ENCODE measurements at places on chromosomes 4 and X. TPM values are rescaled to one million over a fixed set of nuclear protein-coding genes. Genes with fewer than 3 reads are reported as not detected.

GRCh38 chrX:26032111-26032912 is 105.8 kb upstream of the MAGEB18 start:
- DNase-seq: no peak
- no peaks in the 10 kb centered on the region for H3K27me3 ChIP-seq
- no peak overlapping the region for H3K27ac ChIP-seq

Gene POU4F2
- not detected for total RNA-seq

Gene MED14
- total RNA-seq: 21.4 TPM

Gene ITIH6
- not detected for total RNA-seq

Gene PNMA5
- not detected for total RNA-seq

DNA sequence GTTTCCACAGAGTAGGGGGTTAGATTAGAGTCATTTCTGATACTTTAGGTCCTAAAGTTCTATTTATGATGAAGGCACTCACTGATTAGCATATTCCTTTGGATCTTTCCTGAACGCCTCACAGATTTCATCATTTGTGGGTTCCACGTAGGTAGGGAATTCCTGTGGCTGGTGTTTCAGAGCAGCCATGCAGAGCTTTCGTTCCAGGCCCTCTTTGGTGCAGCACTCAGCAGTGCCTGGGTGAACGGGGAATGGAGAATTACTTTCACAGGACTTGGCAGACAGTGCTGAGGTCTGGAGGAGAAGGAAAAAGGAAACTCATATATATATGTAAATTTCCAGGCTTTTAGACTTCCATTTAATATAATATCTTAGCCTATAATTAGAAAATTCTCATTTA is 18.5 kb downstream of the GC start:
- DNase-seq: no peak
- H3K4me3 ChIP-seq: no peak overlapping the region
- H3K27ac ChIP-seq: no peak overlapping the region
- H3K27me3 ChIP-seq: no peaks in the 10 kb centered on the region
- no peaks in the 10 kb centered on the region for H3K36me3 ChIP-seq
- H3K4me1 ChIP-seq: no peaks in the 10 kb centered on the region

- no peaks in the 10 kb centered on the region for H3K27me3 ChIP-seq
- H3K4me1 ChIP-seq: no peaks in the 10 kb centered on the region
- H3K27ac ChIP-seq: no peak overlapping the region
- H3K36me3 ChIP-seq: no peaks in the 10 kb centered on the region
- DNase-seq: no peak
- no peak overlapping the region for H3K4me3 ChIP-seq
Measured at GRCh38 chrX:57984620-57985019, 74.4 kb upstream of the ZXDA start.

DNA sequence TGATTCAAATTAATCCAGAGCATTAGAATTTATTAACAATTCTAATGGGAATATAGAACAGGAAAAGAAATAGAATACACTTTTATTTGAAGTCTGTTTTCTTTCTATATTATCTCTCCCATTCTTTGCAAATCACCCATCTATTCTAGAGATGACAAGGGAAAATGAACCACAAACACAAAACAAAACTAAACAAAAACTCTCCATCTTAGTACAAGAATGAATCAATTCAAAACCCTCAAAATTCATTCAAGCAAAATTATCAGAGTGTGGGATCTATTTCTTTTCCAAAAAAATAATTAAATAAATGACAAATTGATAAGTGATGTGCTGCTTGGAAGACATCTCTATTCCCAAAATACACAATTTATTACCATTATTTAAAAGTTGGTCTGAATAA is 400.1 kb upstream of the NWD2 start:
- H3K36me3 ChIP-seq: no peaks in the 10 kb centered on the region
- H3K27ac ChIP-seq: no peak overlapping the region
- no peaks in the 10 kb centered on the region for H3K4me1 ChIP-seq
- H3K4me3 ChIP-seq: no peak overlapping the region
- no peak for DNase-seq
- H3K27me3 ChIP-seq: no peaks in the 10 kb centered on the region

Gene MMRN1
- total RNA-seq: 8.2 TPM

Gene SSX2B
- not detected for total RNA-seq

- no peak for DNase-seq
- H3K36me3 ChIP-seq: no peaks in the 10 kb centered on the region
- no peak overlapping the region for H3K27ac ChIP-seq
- no peaks in the 10 kb centered on the region for H3K27me3 ChIP-seq
Measured at GRCh38 chrX:120664081-120664480, 34.2 kb upstream of the C1GALT1C1 start.

Gene GAGE12H
- total RNA-seq: not detected

- no peaks in the 10 kb centered on the region for H3K27me3 ChIP-seq
- H3K27ac ChIP-seq: no peak overlapping the region
- peaks cover 16% of the 10 kb centered on the region for H3K4me1 ChIP-seq
- no peak for DNase-seq
- no peak overlapping the region for H3K4me3 ChIP-seq
- H3K36me3 ChIP-seq: no peaks in the 10 kb centered on the region
Measured at GRCh38 chr4:3775005-3775404, 8.8 kb downstream of the ADRA2C start.

- no peak within 1 kb of the TSS for H3K4me3 ChIP-seq
- DNase-seq: peak; percentile 21
- no peak within 1 kb of the TSS for H3K27ac ChIP-seq
- no peaks in the 10 kb centered on the region for H3K36me3 ChIP-seq
- peaks cover 40% of the 10 kb centered on the region for H3K4me1 ChIP-seq
Measured at GRCh38 chr4:153788413-153789276, at the start of gene SFRP2. Gene SFRP2 (minus strand): TSS chr4:153789083. CDS start chr4:153788835, 248 bp downstream.

DNA sequence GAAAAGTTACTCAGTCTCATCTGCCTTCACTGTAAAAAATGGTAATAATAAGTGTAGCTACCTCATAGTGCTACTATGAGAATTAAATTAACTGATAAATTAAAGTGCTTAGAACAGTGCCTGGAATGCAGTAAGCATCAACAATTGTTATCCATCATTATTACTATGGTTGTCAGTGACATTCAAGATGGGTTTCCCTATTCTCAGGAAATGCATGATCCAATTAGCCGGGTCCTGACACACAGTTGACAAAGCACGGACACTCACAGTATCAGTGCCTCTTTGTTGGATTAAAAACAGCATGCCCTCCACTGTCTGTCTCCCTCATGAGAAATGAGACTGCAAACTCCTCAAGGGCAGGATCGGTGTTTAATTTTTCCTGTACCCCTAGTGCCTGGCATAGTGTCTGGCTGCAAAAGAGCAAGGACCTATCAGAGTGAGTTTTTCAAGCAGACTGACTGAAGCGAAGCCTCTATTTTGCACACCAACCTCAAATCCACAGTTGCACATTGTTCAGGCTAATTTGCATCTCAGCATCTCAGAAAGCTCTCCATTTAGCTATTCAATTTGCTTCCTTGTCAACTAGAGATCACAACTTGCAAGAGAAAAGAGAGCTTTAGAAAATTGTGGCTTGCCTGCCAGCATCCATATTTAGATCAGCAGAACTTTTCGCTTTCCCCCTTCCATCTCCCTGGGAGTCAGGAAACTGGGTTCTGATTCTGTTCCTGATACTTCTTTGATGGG is 122.9 kb downstream of the LDB2 start:
- H3K27ac ChIP-seq: no peak overlapping the region
- no peaks in the 10 kb centered on the region for H3K36me3 ChIP-seq
- H3K4me3 ChIP-seq: no peak overlapping the region
- no peaks in the 10 kb centered on the region for H3K4me1 ChIP-seq

DNA sequence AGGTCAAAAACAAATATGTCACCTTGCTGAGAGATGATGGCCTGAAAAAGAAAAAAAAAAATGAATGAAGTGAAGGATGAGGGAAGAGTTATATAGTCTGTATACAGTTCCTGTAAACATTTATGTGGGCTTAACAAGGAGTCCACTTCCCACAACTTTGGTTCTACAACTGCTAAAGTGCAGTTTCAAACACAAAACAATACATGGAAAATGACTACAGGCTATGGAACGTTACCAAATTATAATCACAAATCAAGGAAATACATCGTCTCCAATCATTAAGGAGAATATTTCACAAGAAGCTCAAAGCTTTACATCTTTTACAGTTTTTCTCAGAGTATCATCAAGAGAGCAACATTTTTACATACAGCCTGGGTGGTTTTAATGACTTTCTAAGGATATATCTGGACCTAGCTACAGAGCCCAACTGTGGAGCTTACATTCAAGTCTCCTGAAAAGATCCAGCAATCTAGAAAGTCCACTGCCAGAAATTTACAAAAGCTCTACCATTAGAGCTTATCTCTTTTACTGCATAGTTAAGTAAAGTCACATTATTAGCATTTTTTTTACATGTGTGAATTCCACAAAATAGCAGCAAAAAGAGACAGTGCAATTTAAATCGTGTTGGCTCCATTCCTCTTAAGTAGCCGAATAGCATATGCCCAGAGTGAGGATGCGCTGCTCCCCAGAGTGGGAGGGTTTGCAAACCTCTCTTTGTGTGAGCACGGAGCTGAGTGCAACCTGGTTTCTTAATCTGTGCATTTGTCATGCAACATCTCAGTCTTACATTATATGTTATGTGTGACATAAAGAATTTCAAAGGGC is 128.3 kb downstream of the MANBA start:
- H3K36me3 ChIP-seq: no peaks in the 10 kb centered on the region
- no peak overlapping the region for H3K4me3 ChIP-seq
- no peaks in the 10 kb centered on the region for H3K27me3 ChIP-seq
- H3K4me1 ChIP-seq: no peaks in the 10 kb centered on the region

Gene ASMT
- total RNA-seq: not detected

Gene SPANXN5
- not detected for total RNA-seq

Gene ZAR1
- total RNA-seq: not detected

- no peak overlapping the region for H3K4me3 ChIP-seq
- H3K36me3 ChIP-seq: no peaks in the 10 kb centered on the region
- DNase-seq: no peak
Measured at GRCh38 chr4:111475001-111475400, 670.3 kb upstream of the FAM241A start.

DNA sequence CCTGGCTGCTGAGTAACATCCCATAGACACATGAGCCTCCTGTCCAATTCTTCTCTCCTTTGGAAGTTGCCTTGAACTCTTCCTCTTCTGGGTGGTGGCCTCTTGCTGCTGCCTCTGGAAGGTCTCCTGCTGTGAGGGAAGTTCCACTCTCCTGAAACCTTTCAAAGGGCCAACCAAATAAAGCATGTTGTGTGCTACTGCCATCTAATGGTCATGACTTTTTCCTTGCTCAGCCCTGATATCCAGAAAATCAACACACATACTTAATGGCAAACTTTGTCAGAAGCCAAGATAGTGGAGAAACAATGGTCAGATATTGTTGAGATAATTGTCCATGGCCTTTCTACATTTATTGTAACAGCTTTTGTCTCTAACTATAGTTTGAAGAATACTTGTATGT is 19.1 kb upstream of the ZXDA start:
- no peak overlapping the region for H3K4me3 ChIP-seq
- no peaks in the 10 kb centered on the region for H3K27me3 ChIP-seq
- no peak for DNase-seq
- H3K4me1 ChIP-seq: no peaks in the 10 kb centered on the region
- H3K36me3 ChIP-seq: no peaks in the 10 kb centered on the region

Gene UNC5C
- total RNA-seq: 0.52 TPM

- H3K4me3 ChIP-seq: no peak overlapping the region
- H3K27ac ChIP-seq: no peak overlapping the region
- H3K36me3 ChIP-seq: no peaks in the 10 kb centered on the region
- DNase-seq: no peak
- H3K4me1 ChIP-seq: no peaks in the 10 kb centered on the region
- no peaks in the 10 kb centered on the region for H3K27me3 ChIP-seq
Measured at GRCh38 chr4:154389148-154389547, 102.5 kb downstream of the DCHS2 start.

DNA sequence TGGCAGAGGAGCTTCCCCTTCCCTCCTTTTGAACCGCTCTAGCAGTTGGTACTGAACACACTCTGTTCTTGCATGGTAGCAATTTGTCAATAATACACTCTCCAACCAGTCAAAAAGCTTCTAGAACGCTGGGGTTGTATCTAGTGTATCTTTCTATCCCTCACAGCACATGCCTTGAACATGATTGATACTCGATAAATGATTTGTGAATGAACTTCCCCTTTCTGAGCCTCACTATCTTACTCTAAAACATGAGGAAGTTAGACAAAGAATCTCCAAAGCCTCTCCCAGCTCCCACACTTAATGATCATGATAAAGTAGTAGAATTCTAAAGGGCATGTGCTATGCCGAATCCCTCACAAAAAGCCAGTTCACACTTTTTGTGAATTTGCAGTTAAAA is 64.4 kb downstream of the DLG3 start:
- no peaks in the 10 kb centered on the region for H3K36me3 ChIP-seq
- no peak overlapping the region for H3K4me3 ChIP-seq
- no peak overlapping the region for H3K27ac ChIP-seq

Gene CT83
- total RNA-seq: not detected

DNA sequence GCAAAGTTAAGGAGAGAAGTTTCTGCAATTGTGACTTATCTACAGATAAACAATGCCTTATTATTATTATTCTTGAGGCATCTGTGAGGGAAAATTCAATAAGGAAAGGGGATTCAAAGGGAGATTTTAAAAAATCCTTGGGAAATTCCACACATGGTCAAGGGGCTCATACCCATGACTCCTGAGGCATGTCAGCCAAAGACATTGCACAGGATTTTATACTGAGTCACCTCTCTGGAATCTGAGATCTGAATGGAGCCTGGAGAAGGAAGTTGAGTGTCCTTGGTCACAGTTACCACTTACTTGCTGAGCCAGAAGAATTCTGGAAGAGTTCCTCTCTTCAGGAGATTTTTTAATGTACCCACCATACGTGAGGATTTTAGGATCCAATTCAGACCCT is 14.4 kb upstream of the CXCL8 start:
- DNase-seq: peak; percentile 34
- H3K4me3 ChIP-seq: no peak overlapping the region
- peaks cover 9% of the 10 kb centered on the region for H3K4me1 ChIP-seq
- no peaks in the 10 kb centered on the region for H3K36me3 ChIP-seq

Gene GPR173
- 0.26 TPM for total RNA-seq

GRCh38 chr4:88098993-88099752 is 59.3 kb downstream of the ABCG2 start:
- H3K27me3 ChIP-seq: no peaks in the 10 kb centered on the region
- no peaks in the 10 kb centered on the region for H3K36me3 ChIP-seq
- no peak overlapping the region for H3K4me3 ChIP-seq
- H3K4me1 ChIP-seq: no peaks in the 10 kb centered on the region

- H3K4me3 ChIP-seq: no peak overlapping the region
- H3K36me3 ChIP-seq: no peaks in the 10 kb centered on the region
- no peaks in the 10 kb centered on the region for H3K4me1 ChIP-seq
- no peak for DNase-seq
- no peaks in the 10 kb centered on the region for H3K27me3 ChIP-seq
- no peak overlapping the region for H3K27ac ChIP-seq
Measured at GRCh38 chr4:165844161-165844560, 28.9 kb upstream of the TLL1 start.

Gene ZFYVE28
- 16.8 TPM for total RNA-seq

Data from body of pancreas (tissue), 4 donors.